ENCODE measurements at places on chromosomes 7 and 10.

GRCh38 chr10:60032723-60033122, 126.4 kb upstream of the CCDC6 start:
- DNase-seq, result peak; percentile 37

GRCh38 chr7:88002617-88003016, 68.6 kb downstream of the ADAM22 start:
- DNase-seq, result no peak

- DNase-seq, result no peak
These were observed 69.2 kb upstream of the EFCAB10 start for GRCh38 chr7:105650382-105650970.

GRCh38 chr10:78997635-78998618, 70.8 kb upstream of the ZMIZ1 start:
- no peak for DNase-seq

GRCh38 chr7:42692621-42693020, 219.2 kb downstream of the C7orf25 start:
- peak; percentile 32 for DNase-seq

DNA sequence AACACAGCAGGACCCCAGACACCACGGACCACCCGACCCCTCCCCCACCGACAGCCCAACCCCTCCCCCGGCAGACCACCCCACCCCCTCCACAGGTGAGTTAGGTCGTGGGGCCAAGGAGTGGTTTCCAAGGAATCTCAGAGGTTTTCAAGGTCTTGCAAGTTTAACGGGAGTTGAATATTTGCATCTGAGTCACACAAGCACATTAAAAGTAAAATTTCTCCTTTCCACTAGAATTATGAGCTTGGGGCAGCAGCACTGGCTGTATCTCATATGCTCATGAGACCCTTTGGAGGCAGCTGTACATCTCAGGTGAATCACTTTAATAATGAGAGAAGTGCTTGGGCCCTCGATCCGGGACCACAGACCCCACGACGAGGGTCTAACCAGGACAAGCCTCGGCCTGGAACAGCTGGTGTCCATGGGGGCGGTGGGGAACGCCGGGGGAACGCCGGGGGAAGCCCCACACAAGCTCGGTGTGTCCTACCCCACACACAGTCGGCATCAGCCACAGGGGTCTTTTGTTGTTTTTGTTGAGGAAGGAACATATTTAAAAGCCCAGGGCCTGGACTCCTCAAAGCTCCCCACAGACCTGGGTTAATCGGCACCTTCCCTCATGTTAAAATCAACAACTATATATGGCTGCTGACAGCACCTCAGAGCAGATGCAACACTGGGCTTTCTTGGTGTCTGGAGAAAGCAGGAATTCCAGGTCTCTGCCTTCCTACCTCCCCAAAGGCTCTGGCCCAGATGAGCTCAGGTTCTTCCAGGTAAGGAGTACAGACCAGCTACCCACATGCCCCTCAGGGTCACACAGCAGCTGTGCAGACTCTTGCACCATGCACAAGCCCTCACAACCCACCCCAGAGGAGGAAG, 130.3 kb downstream of the DIP2C start:
- DNase-seq, result peak; percentile 7

DNA sequence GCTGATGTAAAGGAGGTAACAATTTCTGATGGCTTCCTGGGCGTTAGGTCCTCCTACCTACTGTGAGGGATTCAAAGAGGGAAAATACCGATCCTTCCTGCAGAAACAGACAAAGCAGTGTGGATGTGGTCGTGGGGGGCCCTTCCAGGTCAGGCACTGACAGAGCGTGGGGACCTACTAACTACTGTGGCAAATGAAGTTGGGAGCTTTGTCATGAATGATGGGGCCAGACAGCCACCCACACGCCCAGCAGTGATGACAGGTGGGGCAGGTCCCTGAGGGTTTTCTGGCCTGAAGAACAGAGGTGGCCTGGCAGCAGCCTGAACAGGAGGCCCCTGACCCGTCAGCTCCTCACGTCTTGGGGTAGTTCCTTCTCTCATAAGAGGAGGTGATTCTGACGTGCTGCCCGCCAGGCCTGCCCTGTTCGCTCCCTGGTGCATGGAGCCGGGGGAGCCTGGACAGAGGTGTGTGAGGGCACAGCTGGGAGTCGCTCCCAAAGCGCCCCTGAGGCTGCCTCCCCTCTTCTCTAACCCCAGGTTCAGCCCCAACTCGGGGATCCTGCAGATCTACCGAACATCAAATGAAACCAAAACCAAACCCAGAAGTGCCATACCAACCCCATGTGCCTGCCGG, 4.2 kb downstream of the ATP6V0E2 start:
- DNase-seq, result no peak

DNA sequence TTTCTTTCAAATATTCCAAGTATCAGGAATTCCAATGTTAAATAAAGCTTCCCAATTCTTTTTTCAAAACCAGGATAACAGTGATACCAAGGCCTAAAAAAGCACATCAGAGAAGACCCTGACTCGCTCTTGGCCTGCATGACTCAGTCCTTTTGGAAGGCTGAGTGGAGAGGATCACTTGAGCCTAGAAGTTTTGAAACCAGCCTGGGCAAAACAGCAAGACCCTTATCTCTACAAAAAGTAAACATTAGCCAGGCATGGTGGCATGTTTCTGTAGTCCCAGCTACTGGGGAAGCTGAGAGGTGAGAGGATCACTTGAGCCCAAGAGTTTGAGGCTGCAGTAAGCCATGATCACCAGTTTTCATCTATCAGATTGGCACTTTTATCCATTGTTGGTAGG, 18.7 kb downstream of the NFE2L3 start:
- DNase-seq, result no peak

GRCh38 chr7:112226701-112227276, 20.3 kb downstream of the ZNF277 start:
- DNase-seq, result peak; percentile 44

DNA sequence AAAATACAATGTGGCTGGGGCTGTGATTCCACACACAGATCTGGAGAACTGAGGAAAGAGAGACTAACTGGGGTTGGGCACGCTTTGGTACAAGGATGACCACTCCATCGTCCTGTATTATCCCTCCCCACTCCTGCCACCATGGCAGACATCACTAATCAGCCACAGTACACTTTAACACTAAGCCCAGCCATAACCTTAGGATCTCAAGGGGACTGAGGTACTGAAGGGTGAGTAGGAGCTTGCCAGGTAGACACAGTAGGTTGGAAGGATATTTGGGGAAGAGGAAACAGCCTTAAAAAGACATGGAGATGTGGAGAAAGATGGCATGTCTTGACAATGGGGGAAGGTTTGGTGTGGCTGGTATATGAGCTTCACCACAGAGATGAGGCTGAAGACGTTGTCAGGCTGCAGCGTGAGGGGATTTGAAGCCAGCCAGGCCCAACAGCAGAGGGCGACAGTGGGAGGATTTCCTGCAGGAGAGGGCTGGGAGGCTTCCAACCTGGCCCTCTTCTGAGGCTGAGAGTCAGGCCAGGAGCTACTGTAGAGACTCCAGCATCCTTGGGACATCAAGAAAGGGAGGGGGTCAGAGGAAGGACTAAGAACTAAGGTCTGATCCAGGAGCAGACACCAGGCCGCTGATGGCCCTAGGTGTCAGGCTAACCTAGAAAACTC, 58.6 kb upstream of the COL13A1 start:
- DNase-seq, result peak; percentile 56

GRCh38 chr7:150848111-150848510, 4.2 kb upstream of the AOC1 start:
- DNase-seq, result no peak

DNA sequence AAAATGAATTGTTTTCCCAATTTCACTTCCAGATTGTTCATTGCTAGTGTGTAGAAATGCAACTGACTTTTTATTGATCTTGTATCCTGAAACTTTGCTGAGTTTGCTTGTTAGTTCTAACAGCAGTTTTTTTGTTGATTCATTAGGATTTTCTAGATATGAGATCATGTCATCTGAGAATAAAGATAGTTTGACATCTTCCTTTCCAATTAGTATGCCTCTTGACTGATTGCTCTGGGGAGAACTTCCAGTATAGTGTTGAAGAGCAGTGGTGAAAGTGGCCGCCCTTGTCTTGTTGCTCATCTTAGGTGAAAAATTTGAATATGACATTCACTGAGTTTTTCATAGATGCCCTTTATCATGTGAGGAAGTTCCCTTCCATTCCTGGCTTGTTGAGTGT, 11.9 kb upstream of the SUN1 start:
- DNase-seq, result no peak
